Activated T-cell treated with anti-CD3 and anti-CD28 coated beads, Interleukin-2, amount 50 U/mL, for 72 hours (primary cell): ENCODE measurements at places on chromosomes 7 and 10. TPM values are rescaled to one million over a fixed set of nuclear protein-coding genes. Genes with fewer than 3 reads are reported as not detected.

TMEM196 gene
- not detected for total RNA-seq

NKX1-2 gene
- total RNA-seq = not detected

DNA sequence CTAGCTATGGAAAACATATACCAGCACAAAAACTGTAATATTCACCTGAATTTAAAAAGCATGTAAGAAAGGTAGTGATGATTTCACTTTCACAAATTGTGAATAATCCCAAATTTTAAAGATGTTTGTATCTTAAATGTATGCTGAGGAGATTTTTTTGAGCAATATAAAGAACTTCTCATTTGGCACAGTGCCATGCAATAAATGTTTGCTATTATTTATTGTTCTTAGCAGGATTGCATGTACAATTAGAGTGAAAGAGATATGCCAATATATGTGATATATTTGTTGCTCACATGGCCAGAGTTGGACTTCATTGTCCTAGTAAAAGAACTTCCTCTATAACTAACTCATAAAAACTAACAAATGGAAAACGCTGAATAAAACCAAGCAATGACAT, 895.1 kb upstream of the KCND2 start:
- no peak for DNase-seq
- no peaks in the 10 kb centered on the region for H3K27me3 ChIP-seq
- no peak overlapping the region for H3K27ac ChIP-seq
- no peaks in the 10 kb centered on the region for H3K4me1 ChIP-seq

DNA sequence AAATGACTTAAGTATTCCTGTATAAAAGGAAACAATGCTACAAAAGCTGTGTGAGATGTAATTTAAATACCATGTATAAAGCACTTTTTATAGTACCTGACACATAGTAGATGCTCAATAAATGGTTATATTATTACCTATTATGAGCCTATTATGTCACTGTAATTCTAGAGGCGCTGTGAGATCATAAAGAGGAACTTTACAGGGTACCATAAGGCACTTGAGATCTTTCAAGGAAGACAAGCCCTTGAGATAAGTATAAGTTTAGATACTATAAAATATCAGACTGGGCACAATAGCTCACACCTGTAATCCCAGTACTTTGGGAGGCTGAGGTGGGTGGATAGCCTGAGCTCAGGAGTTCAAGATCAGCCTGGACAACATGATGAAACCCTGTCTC, 38.3 kb downstream of the PTTG1IP2 start:
- no peaks in the 10 kb centered on the region for H3K36me3 ChIP-seq
- peaks cover 5% of the 10 kb centered on the region for H3K27me3 ChIP-seq
- no peaks in the 10 kb centered on the region for H3K4me1 ChIP-seq
- no peak overlapping the region for H3K27ac ChIP-seq
- no peak overlapping the region for H3K4me3 ChIP-seq

IQUB gene
- not detected for total RNA-seq

DNA sequence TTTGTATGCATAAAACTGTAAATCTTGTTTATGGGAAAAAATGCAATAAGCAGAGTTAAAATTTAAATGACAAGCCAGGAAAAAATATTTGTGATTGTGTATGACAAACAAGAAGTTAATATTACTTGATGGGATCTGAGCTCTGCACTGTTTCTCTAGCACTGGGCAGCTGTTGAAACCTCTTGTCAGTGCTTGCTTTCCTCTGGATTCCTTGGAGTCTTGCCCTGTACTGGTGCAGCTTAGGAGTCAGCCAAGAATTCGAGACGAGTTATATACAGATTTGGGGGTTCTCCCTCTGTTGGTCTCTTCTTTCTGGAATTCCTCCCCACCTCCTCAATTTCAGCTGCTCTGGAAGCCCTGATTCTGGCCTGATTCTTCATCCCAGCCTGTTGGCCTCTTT, 24.3 kb upstream of the OPN4 start:
- DNase-seq = no peak
- no peak overlapping the region for H3K27ac ChIP-seq
- peaks cover 42% of the 10 kb centered on the region for H3K27me3 ChIP-seq
- no peaks in the 10 kb centered on the region for H3K4me1 ChIP-seq

SAP25 gene
- total RNA-seq = 21.4 TPM

NME8 gene
- not detected for total RNA-seq

DNA sequence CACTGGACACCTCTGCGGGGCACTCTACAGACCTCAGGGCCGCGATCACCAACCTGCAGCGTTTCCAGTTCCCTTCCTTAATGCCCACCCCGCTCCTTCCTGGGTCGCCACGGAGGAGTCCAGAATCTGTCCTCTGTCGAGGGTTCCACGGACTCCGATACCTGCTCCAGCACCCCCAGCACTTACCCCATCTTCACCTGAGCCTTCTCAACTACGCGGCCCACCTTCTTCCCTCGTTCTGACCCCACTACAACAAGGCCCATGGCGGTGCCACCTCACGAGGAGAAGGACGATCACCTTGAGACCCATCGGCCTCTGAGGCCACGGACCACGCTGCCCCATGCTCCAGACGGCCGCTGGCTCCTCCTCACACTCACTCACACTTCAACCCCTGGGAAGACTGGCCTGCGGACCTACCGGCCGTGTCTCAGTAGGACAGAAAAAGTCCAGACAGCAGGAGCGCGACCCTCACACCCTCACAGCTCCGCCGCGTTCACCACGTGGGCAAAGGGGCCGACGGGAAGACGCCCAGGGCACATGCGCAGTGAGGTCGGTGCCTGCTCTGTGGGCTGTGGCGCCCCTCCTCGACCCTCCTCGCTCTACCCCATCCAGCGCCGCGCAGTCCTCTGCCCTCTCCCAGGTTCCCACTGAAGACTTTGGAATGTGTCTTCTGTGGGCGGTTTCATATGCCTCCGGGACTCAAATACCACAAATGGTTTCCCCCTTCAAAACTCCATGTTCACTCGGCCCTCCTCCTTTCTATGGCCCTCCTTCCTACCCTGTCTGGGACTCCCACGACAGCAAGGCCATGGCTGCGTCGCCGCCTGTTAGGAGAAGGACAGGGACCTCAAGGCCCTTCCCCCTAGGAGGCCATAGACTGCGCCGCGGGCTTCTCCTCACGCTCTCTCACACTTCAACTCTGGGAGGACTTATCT, 193.9 kb upstream of the PHF14 start:
- no peaks in the 10 kb centered on the region for H3K4me1 ChIP-seq
- DNase-seq = no peak
- no peak overlapping the region for H3K27ac ChIP-seq
- no peak overlapping the region for H3K4me3 ChIP-seq

PRKAG2 gene
- total RNA-seq = 23.2 TPM
